ENCODE measurements at places on chromosomes 4 and X.

DNA sequence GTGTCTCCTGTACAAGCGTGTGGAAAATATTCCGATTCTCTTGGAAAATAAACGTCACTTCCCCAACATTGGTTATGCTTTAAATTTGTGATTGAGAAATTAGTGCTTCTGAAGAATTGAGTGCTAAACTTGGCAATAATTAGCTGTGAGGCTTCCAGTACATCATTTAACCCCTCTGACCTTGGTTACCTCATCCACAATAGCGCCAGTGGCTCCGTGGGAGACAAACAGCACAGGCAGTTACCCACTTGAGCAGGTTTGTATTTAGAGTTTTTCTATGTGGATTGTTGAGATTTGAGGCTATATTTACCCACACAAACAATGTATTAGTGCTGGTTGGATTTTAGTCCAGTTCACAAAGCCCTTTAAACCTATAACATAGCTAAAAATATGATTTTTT lies 476.5 kb downstream of the NKX6-1 start:
- no peak for DNase-seq

DNA sequence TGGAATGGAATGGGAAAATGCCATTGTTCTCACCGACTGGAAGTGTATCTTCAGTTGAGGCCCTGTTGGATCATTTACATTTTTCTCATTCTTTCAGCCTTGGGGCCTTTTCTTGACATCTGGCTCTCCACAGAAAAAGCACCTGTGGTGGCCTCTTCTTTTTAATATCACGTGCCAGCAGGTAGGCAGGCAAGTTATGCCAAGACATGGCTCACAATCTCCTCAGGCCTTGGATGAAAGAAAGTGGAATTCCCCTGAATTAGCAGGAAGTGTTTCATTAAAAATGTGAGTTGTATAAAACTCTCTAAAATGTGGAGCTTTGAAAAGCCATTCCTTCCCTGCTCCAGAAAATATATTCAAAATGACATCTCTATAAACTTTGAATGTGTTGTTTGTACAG lies 122.1 kb downstream of the FRAS1 start:
- no peak for DNase-seq

GRCh38 chr4:180578175-180578574 lies 1665.0 kb upstream of the TENM3 start:
- DNase-seq = no peak

- no peak for DNase-seq
Measured at GRCh38 chr4:40046311-40046980, 10.2 kb upstream of the N4BP2 start.

- DNase-seq = no peak
Measured at GRCh38 chr4:115965588-115965987, 852.2 kb upstream of the NDST4 start.

All from foreskin fibroblast (primary cell).